CD4-positive, alpha-beta T cell treated with Interleukin-6 at 100 ng/mL for 8 hours (primary cell): ENCODE measurements at places on chromosomes 1 and 21.

- DNase-seq: no peak
These were observed 131.2 kb downstream of the AKT3 start for GRCh38 chr1:243718893-243719292.

DNA sequence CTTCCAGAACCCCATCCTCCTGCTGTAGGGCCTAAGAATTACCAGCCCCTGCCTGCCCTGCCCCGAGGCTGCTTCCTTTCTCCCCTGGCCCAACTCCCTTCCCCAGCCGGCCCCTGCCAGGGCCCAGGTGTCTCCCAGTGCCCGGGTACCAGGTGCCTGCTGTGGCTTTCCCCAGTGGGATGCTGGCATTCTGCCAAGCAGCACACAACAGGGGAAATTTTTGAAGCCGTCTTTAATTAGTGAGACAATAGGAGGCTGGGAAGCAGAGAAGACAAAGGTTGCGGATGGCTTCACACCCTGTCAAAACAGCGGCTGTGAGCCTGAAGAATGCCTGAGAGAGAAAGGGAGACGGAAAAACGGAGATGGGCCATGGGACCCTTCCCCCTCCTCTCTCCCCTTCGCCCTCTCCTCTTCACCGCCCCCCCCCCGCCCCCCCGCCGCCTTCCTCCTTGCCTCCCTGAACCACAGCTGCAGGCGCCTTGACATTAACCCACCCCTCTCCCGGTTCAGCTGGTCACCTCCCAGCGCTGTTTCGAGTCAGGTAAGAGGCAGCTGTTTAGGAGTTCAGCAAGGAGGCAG lies 33.6 kb downstream of the LRRN2 start:
- DNase-seq: no peak

- DNase-seq: no peak
These were observed 21.0 kb downstream of the CD2 start for GRCh38 chr1:116775116-116775752.

- DNase-seq: no peak
These were observed 38.2 kb upstream of the NID1 start for GRCh38 chr1:236103059-236103458.

GRCh38 chr1:166490437-166490991 lies 323.7 kb upstream of the FAM78B start:
- DNase-seq: no peak

DNA sequence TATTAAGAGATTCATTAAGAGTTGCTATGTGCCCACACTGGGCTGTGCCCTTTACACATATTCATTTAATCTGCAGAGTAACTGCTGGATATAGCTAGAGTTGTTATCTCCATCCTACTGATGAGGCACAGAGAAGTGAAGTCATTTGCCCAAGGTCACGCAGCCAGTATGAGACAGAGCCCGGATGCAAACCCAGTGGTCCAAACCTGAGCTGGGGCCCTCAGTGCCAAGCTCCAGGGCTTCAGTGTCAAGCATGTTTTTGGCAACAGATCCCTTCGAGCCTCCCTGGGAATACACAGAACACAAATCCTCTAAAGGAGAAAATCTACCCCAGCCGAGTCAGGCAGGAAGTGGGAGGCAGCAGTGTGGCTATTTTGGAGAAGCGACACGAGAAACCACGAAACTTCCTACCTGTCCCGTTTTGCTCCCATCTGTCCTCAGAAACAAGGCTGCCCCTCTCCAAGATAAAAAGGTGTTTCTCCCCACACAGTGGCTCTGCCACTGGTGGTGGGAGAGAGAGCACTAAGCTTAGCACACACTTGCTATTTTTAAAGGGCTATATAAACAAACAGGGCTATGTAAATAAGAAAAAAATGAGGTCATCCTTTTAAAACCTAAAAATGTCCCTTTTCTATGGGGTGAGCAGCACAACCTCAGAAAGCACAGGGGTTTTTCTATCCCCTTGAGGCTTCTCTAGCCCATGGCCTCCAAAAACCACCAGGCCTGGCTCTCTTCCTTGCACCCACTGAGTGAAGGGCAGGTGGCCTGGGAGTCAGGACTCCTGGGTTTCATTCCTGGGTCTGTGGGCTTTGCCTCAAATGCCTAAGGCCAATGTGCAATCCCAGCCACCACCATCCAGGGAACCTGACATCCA lies 138.6 kb upstream of the EDN2 start:
- DNase-seq: no peak

GRCh38 chr1:177173976-177174375 lies 3.2 kb downstream of the BRINP2 start:
- DNase-seq: no peak

GRCh38 chr1:101239095-101240040 lies 2.5 kb downstream of the S1PR1 start:
- DNase-seq: peak; percentile 62

DNA sequence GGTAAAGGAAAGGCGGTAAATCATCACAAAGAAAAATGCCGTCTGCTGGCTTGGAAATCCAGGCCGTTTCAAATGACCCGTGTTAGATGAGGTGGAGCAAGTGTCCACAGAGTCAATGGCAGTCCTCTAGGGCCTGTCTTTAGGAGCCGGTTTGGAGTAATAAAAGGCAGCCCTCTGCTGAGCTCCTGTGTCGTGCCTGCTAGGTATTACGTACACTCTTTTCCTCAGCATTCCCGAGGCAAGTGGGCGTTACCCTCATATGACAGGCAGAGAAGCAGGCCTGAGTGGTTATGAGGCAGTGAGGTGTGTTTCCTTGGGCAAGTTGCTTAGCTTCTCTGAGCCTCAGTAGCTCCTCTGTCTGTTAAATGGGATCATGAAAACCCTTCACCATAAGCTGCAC lies 7.7 kb downstream of the NENF start:
- DNase-seq: no peak

- DNase-seq: no peak
These were observed 125.0 kb upstream of the HOOK1 start for GRCh38 chr1:59689730-59690129.

DNA sequence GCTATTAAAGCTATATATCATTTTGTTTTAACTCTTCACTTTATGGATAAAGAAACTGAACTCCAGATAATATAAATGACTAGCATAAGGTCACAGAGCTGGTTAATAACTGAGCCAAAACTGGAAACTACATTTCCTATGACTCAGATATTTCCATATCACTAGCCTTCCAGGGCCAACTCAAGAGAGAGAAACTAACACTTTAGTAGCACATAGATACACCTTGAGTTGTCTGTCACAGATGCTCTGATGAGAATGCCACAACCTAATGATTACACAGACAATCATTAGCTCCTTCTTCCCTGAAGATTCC lies 40.7 kb downstream of the NME7 start:
- no peak for DNase-seq

- no peak for DNase-seq
These were observed 228.4 kb upstream of the POU3F1 start for GRCh38 chr1:38274974-38275373.

DNA sequence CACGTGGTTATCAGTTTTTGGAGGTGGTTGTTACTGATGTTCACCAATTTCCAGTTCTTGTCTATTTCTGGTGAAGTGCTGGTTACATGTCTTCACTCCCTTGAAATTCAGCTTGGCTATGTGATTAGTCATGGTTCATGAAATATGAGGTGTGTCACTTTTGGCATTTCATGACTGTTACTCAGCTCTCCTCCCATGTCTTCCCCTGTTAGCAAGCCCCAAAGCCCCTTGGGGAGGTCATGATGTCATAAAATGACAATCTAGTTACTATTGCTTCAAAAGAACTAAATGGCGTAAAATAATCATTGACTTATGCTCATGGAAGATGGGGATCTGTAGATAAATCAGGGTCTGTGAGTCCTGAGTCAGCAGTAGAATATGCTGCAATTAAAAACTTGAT lies 425.1 kb downstream of the SETD4 start:
- DNase-seq: no peak

DNA sequence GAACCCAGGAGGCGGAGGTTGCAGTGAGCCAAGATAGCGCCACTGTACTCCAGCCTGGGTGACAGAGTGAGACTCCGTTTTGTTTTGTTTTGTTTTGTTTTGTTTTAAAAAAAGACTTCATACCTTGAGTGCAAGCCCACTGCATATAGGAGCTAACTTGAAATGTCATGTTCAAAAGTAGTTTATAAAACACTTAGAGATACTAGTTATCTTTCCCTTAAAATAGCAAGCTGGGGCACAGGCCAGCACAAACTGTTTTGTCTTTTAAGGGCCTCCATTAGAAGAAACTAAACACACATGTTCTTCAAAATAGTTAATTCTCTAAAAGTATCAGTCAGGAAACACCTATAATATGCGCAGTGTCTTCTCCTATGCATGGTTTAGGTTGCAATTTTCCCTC lies 505.1 kb upstream of the TMPRSS15 start:
- DNase-seq: no peak

DNA sequence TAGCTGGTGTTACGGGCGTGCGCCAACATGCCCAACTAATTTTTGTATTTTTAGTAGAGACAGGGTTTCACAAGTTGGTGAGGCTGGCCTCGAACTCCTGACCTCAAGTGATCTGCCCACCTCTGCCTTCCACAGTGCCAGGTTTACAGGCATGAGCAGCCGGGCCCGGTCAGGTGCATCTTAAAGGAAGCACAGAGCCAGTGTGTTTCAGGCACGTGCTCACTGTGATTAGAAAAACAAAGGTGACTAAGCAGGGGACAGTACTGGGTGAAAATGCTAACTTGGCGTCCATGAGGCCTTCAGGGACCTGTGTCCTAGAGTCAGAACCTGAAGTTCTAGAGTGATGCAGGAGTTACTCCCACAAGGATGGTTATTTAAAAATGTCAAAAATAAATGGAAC lies 60.0 kb upstream of the GJA8 start:
- no peak for DNase-seq

- DNase-seq: no peak
These were observed 61.4 kb upstream of the DIRAS3 start for GRCh38 chr1:68111519-68112436.

DNA sequence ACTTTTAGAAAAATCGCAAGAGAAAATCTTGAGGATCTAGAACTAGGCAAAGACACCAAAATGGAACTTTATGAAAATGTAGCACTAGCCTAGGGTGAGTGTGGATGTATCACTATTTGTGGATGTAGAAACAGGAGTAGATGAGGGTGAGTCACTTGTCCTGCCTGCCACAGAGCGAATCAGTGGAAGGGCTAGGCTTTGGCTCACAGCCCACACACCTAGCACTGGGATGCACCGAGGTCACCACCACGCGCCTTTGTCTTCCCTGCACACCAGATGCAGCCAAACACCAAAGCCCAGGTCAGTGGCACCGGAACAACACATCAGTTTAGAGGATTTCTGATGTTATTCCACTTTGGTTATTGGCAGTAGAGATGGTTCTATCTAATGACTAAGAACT lies 38.2 kb downstream of the PKNOX1 start:
- DNase-seq: no peak

GRCh38 chr1:246020211-246020954 lies 486.7 kb downstream of the SMYD3 start:
- DNase-seq: no peak

GRCh38 chr1:222042120-222042519 lies 300.2 kb upstream of the DUSP10 start:
- no peak for DNase-seq

DNA sequence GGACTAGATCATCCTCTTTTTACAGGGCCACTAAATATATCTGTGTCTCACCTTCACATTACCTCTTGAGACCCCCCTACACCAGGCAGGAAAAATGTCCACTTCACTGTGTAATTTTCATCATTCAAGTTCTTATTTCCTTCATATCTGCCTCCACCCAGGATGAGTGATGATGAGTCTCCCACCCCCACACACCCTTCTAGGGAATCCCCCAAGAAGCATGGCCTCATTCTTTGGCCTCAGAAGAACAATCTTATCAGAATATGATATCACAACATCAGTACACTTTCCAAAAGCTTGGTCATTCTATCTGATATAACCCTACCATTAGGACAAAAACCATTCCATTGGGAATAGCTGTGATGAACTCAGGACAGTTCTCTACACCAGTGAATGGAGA lies 170.3 kb upstream of the DUSP10 start:
- no peak for DNase-seq

- DNase-seq: no peak
These were observed 39.7 kb downstream of the LACTBL1 start for GRCh38 chr1:22932803-22933470.

- no peak for DNase-seq
These were observed 30.7 kb upstream of the TARBP1 start for GRCh38 chr1:234509457-234510328.

DNA sequence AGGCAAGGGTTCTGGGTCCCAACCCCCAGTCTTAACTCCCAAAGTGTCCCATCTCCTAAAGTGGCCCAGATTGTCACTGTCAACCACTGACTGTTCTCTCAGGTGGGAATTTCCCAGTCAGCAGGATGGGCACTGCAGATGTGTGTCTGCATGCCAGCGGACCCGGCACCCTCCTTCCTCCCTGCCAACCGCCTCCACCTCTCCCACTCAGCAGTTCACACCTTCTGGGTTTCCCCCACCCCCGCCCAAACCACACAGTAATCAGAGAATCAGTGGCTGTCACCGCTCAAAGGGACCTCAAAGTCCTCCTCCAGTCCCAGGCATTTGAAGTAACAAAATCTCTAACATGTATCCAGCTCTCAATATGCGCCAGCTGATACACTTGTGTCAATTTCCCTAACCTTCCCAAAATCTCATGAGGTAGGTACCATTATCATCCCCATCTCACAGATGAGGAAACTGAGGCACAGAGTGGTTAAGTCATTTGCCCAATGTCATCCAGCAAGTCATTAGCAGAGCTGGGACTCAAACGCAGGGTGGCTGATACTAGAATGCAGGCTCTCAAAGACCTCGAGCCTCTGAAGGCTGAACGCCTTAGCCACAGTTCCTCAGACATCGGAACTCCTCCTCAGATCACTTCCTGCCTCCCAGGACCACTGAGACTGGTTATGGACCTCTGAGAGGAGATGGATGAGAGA lies 4.8 kb downstream of the RUNX3 start:
- peak; percentile 83 for DNase-seq

- DNase-seq: no peak
These were observed 125.9 kb upstream of the EDN2 start for GRCh38 chr1:41610361-41610760.

- no peak for DNase-seq
These were observed 1157.2 kb downstream of the MRPL39 start for GRCh38 chr21:24450119-24450518.

DNA sequence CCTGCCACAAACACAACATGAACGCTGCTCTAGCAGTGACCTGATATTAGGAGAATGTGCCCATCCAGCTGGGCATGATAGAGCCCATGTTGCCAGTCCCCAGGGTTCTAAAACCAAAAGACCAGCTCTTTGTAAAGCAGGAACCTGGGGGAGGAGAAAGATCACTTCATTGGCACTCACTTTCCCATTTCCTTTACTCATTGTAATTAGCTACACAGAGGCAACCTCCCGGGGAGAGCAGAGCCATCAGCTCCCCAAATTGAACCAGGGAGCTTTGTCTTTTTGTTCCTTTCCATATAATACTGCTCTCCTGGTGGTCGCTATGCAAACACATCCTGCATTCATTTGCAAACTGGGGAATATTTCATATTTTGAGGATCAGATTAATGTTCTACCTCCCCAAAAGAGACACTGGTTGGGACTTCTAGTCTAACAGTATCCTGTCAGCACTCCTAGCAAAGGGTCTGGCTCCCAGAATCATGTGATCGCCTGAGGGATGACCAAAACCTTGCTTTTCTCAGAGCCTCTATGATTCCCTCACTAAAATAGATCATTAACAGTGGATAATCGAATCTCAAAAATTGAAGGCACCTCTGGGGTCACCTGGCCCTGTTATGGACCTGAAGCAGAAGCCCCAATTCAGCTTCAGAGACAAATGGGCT lies 76.7 kb upstream of the CD1D start:
- no peak for DNase-seq

GRCh38 chr21:34745557-34746255 lies 76.9 kb downstream of the CLIC6 start:
- DNase-seq: peak; percentile 53

- no peak for DNase-seq
These were observed 39.5 kb upstream of the RGS1 start for GRCh38 chr1:192535916-192536664.
